ENCODE measurements at places on chromosomes 12 and 14.

DNA sequence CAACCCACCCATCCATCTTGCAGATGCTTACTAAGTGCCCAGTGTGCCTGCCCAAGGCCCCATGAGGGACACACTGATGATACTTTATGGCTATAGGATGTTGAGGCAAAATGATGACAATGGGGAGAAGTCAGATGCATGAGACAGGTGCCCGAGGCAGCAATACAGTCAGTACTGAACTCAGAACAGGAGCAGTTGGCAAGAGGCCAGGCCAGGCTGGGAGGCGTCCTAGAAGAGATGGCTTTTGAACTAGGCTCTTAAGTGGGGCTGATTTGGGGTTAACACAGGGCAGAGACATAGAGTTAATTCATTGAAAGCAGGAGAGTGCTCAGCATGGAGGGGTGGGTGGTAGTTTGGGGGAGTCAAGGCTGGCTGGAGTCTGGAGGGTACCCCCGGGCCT is 15.6 kb downstream of the PLBD2 start:
- no peak for DNase-seq

- DNase-seq: no peak
Observed at GRCh38 chr12:109877504-109878246, 2.7 kb downstream of the GLTP start.

- DNase-seq: no peak
Observed at GRCh38 chr12:31586728-31587127, 4.2 kb downstream of the DENND5B start.

- no peak for DNase-seq
Observed at GRCh38 chr12:31491241-31491794, 99.6 kb downstream of the DENND5B start.

- no peak for DNase-seq
Observed at GRCh38 chr12:79326222-79326621, 364.5 kb downstream of the PAWR start.

DNA sequence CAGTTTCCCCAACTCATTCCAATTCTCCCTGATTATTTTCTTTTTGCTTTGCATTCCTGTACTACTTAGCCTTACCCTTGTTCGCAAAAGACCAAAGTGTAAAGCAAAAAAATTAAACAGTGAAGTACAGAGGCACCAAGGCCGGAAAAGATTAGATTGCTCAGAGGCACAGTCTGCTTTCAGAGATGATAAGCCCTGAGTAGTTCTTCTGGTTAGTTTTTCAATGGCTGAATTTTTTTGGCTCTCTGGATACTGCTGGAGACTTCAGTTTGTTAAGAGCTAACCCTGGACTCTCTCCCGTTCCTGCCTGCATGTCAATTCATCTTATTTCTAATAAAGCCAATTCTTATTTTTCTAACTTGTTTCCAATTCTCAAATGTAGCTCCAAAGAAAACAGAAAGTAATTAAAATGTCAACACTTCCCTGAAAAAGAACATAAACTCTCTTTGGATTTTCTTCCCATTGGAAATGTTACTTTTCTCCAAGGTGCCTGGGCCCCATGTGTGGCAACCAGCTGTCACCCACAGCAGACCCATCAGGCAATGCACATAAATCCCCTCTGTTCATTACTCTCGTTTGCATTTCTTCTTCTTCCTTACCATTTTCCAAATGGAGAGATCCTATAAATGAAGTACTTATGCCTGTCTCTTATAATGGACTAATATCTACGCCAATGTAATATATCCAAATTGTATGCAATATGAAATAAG is 142.8 kb downstream of the BTG1 start:
- DNase-seq: no peak

- no peak for DNase-seq
Observed at GRCh38 chr12:45166056-45166455, 49.8 kb upstream of the ANO6 start.

- no peak for DNase-seq
Observed at GRCh38 chr14:64704143-64704742, at the start of gene PLEKHG3. TSS of gene PLEKHG3 (plus strand) at chr14:64704424. CDS start at chr14:64727632, 23,208 bp downstream.

- DNase-seq: no peak
Observed at GRCh38 chr12:14833952-14834351, 9.4 kb downstream of the ART4 start.

DNA sequence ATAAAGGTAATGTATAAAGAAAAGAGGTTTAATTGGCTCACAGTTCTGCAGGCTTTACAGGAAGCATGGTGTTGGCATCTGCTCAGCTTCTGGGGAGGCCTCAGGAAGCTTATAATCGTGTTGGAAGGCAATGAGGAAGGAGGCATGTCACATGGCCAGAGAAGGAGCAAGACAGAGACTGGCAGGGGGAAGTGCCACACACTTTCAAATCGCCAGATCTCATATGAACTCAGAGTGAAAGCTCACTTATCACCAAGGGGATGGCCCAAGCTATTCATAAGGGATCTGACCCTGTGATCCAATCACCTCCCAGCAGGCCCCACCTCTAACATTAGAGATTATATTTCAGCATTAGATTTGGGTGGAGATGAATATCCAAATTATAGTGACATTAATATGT is 26.3 kb downstream of the LDHB start:
- no peak for DNase-seq

GRCh38 chr14:33796356-33796755 is 154.5 kb downstream of the EGLN3 start:
- no peak for DNase-seq

DNA sequence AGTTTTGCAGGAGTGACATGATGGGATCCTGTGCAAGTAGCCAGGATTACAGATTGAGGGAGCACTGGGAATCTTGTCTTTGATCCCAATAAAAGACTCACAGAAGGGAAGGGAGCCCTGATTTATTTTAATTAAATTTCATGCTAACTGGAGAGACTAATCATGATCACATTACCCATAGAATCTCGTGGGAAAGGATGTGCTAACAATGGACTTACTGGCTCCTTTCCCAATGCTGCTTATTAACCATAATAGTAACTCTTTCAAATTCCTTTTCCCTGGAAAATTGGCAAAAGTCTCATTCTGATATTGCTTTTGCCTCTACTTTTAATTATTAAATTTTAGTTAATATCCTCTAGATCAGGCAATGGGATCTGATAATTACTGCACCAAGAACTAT is 174.8 kb upstream of the AVPR1A start:
- no peak for DNase-seq

GRCh38 chr12:124289634-124290600 is 5.0 kb upstream of the RFLNA start:
- no peak for DNase-seq

DNA sequence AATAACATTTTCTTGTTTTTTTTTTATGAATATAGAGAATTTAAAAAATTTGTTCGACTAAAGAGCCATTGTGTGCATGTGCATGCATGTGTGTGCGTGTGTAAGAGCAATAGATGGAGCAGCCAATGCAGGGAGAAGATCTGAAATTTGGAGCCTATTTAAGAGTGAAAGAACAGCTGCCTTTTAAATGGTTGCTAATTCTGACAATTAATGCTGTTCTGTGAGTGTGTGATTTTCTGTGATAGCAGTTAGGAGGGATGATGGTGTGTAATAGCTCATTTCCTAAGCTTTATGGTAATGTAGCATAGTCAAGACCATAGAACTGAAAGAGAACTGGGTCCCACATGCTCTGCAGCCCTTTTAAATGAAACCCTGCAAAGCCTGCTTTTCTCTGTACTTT is 137.9 kb downstream of the NRXN3 start:
- DNase-seq: no peak

- DNase-seq: peak; percentile 22
Observed at GRCh38 chr12:45232756-45233372, 17.0 kb downstream of the ANO6 start.

- no peak for DNase-seq
Observed at GRCh38 chr12:95335948-95336347, 118.3 kb downstream of the VEZT start.

- no peak for DNase-seq
Observed at GRCh38 chr14:73007835-73008234, 19.1 kb downstream of the ZFYVE1 start.

GRCh38 chr12:82411546-82412230 is 53.4 kb downstream of the METTL25 start:
- DNase-seq: no peak

- no peak for DNase-seq
Observed at GRCh38 chr14:20614038-20614840, 23.1 kb upstream of the RNASE12 start.

- no peak for DNase-seq
Observed at GRCh38 chr12:49825971-49826421, 2.2 kb downstream of the NCKAP5L start.

DNA sequence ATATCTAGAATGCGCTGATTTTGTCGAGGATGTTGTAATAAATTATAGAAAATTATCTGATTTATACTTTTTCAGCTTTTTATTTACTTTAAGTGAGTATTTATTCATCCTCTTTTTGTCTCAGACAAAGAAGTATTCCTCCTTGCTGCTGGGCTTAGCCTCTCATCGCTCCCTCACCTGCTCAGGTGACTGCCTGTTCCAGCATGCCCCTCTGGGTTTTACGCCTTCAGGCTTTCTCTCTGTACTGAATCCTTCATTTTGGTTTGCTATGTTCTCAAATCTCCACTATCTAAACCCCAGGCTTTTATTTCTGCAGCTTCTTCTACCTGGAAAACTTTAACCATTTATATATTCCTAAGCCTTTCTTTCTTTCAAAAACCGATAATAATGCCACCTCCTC is 1650.9 kb upstream of the SEL1L start:
- no peak for DNase-seq

- DNase-seq: no peak
Observed at GRCh38 chr12:2239381-2239871, 186.6 kb downstream of the CACNA1C start.

DNA sequence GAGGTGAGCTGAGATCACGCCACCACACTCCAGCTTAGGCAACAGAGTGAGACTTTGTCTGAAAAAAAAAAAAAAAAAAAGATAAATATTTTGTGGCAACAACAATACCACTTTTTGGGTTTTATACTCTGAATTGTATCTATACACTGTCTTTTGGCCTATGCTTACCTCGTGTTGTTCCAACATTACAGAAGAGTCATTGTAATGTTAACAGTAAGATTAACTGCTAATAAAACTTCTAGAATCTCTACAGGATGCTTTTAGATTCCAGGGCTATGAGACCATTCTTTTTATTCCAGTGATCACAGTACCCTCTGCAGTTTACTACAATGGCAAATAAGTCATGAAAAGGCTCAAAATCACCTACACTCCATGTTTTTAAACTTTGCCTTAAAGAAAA is 11.6 kb downstream of the IFT81 start:
- DNase-seq: no peak

- no peak for DNase-seq
Observed at GRCh38 chr14:104237651-104238423, 99.5 kb downstream of the KIF26A start.

- no peak for DNase-seq
Observed at GRCh38 chr14:53938136-53938837, 18.3 kb downstream of the BMP4 start.

GRCh38 chr14:104353921-104354701 is 215.7 kb downstream of the KIF26A start:
- DNase-seq: no peak

- no peak for DNase-seq
Observed at GRCh38 chr12:10251669-10252068, 39.0 kb downstream of the GABARAPL1 start.

DNA sequence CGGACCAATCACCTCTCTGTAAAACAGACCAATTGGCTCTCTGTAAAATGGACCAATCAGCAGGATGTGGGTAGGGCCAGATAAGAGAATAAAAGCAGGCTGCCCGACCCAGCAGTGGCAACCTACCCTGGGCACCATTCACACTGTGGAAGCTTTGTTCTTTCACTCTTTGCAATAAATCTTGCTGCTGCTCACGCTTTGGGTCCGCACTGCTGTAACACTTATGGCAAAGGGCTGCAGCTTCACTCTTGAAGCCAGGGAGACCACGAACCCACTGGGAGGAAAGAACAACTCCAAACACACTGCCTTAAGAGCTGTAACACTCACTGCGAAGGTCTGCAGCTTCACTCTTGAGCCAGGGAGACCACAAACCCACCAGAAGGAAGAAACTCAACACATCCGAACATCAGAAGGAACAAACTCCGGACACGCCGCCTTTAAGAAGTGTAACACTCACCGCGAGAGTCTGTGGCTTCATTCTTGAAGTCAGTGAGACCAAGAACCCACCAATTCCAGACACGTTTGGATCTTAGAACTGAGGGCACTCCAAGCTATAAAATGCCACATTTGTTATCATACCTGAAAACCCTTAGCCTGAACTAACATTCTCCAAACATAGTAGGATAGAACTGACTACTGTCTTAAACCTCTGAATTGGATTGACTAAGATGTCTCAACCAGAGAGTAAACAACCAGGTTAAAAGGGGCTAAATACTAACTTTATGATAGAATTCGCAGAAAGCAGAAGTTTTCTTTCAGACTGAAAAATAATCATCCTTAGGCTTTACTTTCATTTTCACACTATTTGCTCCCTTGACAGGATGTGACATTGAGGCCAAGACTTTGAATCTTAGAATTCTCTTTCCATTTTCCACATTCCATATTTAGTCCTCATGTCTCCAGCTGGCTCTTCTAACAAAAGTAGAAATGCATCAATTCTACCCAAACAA is 33.6 kb downstream of the CDKL1 start:
- DNase-seq: no peak

DNA sequence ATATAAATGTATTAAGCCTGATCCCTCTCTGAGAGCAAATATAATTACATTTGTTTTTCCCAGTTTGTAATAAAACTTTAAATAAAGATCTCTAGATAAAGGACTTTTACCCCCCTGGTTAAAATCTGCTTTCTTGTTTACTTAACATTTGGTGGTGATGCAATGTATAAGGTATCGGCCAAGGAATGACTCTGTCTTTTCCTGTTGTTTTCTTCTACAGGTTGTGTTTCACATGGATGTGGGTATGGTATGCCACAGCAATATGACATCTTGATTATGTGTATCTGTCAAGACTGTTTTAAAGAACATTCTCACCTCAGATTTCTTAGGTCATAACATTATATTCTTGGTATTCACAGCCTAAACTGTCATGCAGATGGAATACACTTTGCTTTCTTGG is 210.6 kb upstream of the NOVA1 start:
- DNase-seq: no peak

DNA sequence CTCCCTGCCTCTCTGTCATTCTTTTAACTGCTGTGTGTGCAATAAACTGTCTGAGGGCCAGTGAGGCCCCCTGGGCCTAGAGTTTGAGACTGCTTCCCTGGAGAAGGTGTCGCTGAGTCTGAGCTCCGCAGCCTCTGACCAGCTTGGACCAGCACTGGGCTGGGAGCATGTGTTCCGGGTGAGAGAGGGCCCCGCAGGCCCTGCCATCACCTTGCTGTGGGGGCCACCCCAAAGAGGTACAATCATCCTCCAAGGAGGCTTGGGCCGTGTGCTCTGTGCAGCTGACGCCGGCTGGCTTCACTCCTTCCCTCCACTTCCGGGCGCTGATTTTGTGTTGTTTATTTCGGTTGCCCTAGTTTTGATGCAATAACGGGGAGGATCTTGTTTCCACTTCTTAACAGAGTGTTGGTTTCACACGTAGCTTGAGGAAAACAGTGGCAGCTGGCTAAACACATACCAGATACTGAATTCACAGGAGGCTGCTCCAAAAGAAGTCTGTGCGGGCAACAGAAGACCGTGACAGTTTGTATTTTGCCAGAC is 121.6 kb downstream of the TMEM132C start:
- DNase-seq: no peak

Measured in stimulated activated CD4-positive, alpha-beta T cell treated with anti-CD3 and anti-CD28 coated beads, Interleukin-2, amount 100 ng/mL, for 4 hours (primary cell).